ENCODE measurements at places on chromosomes 16 and 17. TPM values are rescaled to one million over a fixed set of nuclear protein-coding genes. Genes with fewer than 3 reads are reported as not detected.

DNA sequence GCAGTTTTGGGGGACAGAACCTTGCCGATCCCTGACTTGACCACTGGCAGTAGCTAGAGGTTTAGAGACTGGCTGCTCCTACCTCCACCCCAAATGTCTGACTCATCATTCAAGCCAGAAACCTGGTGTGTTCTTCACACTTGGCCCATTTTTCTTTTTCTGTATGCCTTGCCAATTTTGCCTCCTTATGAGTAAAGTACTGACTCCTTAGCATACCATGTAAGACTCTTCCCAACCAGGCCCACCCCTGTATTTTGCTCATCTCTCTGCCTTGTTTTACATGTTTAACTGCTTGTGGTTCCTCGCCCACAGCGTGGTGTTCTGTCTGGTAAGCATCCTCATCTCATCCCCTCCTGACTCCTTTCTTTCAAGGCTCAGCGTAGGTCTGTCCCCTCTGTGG lies 37.9 kb downstream of the NUP88 start:
- peak; percentile 51 for DNase-seq

GRCh38 chr16:11250786-11251524 lies 5.0 kb downstream of the SOCS1 start:
- no peak for DNase-seq

DNA sequence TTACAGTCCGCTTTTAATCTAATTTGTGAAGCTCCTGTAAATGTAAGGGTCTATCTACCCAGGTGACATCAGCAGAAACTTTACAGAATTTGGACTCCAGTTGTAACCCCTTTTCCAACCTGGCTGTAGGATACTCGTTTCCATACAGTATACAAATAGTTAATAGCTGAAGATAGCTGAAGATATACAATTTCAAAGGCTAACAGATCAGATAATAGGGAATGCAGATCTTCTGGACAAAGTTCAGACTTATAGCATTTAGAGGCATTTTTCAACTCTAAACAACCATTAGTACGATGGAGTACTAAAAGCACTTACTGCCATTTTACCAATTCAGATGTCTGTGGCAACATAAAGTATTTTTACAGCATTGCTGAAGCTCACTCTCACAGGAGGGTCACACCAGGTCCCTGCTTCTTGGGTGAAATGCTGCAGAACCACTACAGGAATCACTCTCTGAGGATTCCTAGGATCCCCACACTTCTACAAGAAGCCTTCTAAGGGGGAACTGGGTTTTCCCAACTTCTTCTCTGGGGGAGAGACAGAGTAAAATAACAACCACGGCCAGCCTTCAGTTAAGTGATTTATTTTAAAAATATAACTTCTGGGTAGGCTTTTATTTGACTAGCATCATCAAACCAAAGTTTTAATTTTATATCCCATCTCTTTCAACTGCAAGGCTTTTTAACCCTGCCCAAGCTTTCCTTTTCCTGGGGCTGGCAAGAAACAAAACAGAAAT lies 2.9 kb downstream of the VEZF1 start:
- DNase-seq = no peak

GRCh38 chr16:72389791-72390190 lies 217.8 kb upstream of the PMFBP1 start:
- DNase-seq = no peak

DNA sequence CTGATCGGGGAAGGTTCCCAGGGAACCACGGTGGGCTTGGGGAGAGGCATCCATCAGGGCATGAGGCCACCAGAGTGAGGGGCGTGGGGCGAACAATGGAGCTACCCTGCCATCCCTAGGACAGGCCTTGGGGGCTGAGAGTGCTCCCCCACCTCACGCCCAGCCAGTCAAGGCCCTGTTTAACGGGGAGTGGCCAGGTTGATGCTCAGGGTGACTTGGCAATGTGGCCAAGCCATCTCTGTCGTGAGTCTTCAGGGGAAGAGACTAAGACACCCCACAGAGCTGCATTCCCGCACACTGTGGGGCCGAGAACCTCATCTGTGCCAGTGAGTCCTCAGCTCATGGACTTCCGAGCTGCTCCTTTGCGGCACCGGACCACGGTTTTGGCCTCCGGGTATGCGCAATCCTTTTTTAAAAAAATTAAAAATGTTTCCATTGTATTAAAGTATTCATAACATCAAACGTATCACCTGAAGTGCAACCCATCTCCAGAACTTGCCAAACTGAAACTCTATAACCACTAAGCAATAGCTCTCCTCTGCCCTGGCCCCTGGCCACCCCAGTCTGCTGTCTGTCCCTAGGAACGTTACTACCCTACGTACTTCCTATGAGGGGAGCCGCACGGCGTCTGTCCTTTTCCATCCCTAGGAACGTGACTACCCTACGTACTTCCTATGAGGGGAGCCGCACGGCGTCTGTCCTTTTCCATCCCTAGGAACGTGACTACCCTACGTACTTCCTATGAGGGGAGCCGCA lies 71.8 kb upstream of the DOC2B start:
- no peak for DNase-seq

DNA sequence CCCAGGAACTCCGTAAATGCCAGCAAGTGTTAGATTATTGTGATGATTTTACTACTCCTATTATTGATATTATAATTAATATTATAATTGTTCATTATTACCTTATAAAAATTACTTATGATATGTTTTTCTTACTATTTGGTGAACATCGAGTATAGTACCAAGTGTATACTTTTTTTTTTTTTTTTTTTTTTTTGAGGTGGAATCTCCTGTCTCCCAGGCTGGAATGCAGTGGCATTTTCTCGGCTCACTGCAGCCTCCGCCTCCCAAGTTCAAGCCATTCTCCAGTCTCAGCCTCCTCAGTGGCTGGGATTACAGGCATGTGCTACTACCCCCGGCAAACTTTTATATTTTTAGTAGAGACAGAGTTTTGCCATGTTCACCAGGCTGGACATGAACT lies 347.0 kb downstream of the WWOX start:
- DNase-seq = no peak

Gene ACD
- 13.5 TPM for total RNA-seq

Gene CEP20
- total RNA-seq = 27.5 TPM

Data from astrocyte (in vitro differentiated cells and primary cell).